ENCODE measurements at places on chromosomes 1 and 21.

GRCh38 chr1:224273641-224274040 is 56.3 kb downstream of the NVL start:
- no peak for DNase-seq

DNA sequence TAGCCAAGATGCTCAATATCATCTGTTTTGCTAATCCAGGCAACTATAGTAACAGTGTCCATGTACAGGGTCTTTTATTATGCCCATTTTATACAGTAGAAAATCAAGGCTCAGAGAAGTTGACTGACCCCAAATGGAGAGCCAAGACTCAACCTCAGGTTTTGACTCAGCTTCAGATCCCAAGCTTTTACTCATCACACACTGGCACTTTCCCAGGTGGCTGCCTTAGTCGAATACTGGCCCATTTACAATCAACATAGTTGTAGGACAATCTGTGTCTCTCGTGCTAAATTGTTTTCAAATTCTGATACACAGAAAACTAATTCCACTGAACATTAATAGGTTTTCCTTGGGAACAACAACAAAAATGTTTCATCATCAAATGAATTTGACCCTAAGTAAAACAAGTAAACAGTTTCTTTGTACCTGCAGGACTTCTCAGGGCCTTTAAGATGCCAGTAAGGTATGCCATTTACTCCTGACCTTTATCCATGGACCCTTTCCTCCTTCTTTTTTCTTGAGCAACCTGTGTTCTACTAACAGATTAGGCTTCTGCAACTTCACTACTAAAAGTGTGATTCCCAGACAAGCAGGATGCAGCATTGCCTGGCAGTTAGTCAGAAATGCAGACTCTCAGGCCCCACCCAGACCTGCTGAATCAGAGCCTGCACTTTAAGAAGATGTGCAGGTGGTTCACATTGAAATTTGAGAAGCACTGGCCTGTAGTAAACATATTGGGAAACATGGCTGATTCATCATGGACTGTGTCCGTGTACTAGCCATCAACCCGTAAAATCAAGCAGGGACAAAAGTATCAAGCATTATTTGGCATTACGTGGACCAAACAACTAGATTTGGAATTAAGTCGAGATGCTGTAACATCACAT is 128.8 kb downstream of the RRAGC start:
- no peak for DNase-seq

DNA sequence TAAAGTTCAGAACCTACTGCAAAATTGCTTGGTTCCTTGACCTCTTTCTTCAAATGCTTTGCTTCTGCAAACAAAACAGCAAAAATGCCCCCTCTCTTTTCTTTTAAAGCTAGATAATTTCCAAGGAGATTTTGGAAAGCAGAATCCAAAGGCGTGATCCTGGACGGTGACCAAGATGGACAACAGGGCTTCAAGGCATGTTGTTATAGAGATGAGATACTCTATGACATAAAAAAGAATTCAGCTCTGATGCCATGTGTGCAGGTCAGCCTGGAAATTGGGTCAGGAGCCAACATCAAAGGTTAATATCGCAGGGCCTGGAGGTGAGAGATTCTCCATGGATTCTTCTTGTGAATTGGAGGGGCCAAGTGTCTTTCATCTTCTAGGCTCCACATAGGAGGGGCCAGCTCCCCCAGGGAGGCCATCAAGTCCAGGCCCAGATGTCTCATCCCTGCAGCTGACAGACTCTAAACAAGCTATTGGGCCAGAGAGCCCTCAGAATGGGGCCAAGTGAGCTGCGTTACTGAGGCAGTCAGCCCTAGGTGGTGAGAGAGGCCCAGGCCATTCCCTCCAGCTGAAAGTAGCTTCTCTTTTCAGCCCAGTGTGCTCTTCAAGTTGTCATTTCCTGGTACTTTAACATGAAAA is 45.5 kb downstream of the NMNAT2 start:
- DNase-seq, result no peak

- DNase-seq, result no peak
Observed at GRCh38 chr21:25334046-25334730, 273.1 kb downstream of the MRPL39 start.

DNA sequence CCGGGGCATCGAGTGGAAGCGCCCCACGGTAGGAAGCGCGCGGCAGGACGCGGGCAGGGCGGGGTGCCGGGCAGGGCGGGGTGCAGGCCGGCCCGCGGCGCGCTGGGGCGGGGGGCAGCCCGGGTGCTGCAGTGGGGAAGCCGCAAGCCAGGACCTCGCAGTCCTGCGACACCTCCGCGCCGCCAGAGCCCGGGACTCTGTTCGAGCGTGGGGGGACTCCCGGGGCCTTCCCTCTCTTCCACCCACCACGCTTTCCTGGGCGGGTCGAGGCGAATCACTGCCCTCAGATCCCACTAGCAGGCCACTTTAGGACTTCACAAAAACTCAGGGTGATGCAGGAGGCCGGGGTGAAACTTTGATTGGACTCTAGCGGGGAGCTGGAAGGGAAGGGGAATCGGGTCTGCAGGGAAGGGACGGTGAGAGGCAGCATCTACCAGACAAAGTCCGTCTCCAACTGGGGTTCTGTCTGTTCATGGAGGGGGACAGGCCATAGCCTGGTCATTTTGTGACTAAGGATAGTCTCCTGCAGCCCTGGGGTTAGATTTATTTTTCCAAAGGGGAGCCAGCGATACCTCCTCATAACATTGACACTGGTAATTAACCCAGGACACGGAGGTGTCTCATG is 623 bp downstream of the CAPN2 start:
- no peak for DNase-seq

All from NCI-H1436 (cell line).